ENCODE measurements at places on chromosomes 16 and 17. TPM values are rescaled to one million over a fixed set of nuclear protein-coding genes. Genes with fewer than 3 reads are reported as not detected.

DNA sequence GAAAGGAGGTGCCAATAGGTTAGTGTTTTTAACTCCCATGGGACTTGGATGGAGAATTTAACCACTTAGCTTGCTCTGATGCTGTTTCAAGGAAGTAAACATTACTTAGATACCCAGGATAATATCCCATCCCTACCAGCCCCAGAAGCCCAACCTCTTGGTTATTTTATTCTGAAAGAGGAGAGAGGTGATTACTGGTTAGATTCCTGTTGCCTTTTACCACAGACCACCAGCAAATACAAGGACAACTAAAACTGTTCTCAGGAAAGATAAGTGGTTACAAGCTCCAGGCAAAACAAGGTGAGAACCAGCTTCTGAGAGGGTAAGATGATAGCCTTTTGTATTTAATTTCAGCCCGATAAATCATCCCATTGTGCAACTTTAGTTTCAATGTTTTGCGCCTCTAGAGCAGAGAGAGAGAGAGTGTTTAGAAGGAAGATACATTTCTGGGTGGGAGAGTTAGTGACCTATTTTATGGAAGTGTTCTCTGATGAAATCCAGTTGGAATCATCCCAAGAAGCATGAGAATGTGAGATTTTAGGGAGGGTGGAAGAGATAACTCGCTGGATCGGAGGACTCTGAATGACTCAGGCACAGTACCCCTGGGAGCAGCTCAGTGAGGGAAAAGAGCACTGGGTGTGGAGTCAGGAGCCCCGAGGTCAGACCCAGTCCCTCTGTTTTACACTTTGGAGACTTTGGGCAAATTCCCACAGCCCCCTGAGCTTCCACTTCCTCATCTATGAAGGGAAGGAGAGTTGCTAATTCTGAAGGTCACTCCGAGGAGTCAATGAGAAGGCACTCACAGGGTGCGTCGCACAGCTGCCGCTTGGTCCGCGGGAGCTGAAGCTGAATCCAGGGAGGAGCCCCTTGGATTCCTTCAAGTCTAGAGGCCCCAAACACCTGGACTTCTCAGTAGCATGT, 12.1 kb downstream of the GLP2R start:
- peak; percentile 77 for DNase-seq

DNA sequence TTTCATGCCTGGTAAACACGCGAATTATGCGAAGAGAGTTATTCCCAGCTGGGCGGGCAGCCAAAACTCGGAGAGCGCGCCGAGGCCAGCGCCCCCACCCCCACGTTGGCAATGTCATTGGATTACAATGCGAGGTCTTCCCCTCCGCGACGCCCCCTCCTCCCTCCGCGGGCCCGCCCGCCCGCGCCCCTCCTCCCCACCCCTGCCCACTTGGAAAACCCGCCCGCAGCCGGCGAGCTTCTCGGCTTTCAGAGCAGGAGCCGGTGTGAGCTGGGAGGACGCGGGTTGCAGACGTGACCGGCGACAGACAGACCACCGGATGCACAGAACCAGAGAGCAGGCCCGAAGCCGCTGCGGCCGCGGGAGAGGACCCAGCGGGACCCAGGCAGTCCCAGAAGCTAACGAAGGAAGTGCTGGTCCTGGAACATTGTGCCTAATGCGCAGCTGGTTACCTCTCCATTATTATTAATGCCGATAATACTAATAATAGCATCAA, 4.0 kb downstream of the NOG start:
- DNase-seq = peak; percentile 54

The GNGT2 gene
- total RNA-seq = 0.89 TPM

DNA sequence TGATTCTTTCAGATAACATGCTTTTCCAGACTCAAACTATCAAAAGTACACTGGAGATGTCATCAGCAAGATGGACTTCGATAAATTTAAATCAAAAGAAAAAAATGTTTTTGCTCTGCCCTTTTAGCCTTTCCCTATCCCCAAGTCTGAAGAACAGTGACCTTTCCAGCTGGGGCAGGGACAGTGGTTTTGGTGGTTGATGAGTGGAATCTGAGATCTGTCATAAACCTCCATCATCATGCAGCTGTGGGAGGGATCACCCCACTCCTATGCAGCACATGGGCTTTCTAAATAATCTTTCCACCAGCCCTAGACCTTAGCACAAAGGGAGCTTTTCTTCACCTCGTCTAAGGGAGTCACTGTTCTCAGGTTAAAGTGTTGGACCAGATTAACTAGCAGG, 869.5 kb upstream of the SOX9 start:
- DNase-seq = no peak

- peak; percentile 63 for DNase-seq
Measured at GRCh38 chr16:84286578-84287240, 8.0 kb upstream of the WFDC1 start.

DNA sequence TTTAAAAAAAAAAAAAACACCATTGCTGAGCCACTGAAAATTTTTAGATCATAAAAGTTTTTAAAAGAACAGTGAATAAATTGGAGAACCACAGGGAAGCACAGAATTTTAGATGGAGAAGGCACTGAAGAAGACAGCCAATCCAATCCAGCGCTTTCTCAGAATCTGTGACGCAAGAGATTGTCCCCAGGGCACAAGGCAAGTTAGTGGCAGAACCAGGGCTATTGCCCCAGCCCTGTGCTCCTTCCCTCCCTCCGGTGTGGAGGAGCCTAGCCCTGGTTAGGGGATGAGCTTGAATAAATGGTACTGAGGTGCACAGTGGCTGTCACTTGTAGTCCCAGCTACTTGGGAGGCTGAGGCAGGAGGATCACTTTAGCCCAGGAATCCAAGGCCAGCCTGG, 108.3 kb downstream of the ZNF423 start:
- no peak for DNase-seq

- no peak for DNase-seq
Measured at GRCh38 chr17:72863526-72864211, 228.8 kb downstream of the SLC39A11 start.

The KRTAP9-4 gene
- total RNA-seq = not detected

DNA sequence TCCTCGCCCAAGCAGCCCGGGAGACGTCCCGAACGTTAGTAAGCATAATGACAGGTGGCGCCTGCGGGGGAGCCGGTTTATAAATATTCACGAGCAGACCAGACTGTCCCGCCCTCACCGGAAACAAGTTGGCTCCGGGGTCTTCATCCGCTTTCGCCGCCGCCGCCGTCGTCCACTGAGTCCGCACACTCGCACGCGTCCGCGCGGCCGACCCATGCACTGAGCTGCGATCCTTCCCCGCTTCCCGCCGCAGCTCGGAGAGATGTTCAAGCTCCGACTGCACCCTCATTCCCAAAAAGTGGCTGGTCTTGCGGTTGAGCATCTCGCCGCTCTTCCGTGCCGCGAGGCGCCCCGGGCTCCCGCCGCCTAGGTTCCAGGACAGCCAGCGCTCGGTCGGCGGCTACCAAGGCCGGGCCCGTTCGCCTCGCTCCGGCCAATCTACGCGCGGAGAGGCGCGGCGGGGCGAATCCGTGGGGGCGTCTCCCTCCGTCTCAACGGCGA, 385 bp downstream of the CFAP119 start:
- peak; percentile 54 for DNase-seq

GRCh38 chr16:17970816-17971331, 365.7 kb downstream of the NPIPA8 start:
- DNase-seq = peak; percentile 50

DNA sequence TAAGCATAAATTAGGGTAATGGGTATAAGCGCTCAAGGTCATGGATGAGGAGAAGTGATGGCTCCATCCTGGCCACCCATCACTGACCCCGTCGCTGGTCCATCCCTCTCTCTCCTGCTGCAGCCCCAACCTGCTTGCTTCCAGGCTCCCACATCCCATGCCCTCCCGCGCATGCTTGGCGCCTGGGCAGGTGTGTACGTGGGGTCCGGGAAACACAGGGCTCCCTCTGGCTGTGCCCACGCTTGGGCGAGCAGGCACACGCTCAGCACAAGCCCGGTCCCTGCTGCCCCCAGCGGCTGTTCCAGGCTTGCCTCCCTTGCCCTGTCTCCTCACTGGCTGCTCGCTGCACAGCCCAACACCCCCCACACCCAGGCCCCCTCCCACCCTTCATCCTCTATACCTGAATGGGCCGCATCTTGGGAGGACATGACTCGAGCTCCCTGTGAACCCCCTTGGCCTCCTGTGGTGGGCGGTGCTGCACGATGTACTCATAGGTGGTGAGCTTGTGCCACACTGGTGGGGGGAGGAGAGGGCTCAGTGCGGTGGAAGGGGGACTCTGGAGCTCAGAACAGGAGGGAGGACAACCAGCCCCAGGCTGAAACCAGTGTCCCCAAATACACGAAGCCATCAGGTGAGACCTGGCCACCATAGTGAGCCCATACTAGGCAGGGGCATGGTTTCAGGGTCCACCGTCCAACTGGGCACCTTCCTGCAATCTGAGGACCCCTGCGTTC, 4.7 kb upstream of the TPPP3 start:
- no peak for DNase-seq

The CDRT15 gene
- total RNA-seq = not detected

The CTRB1 gene
- total RNA-seq = 0.75 TPM

GRCh38 chr16:1061769-1062505, 10.6 kb upstream of the SSTR5 start:
- no peak for DNase-seq

GRCh38 chr17:4626734-4627256, 14.7 kb downstream of the ALOX15 start:
- no peak for DNase-seq

The CNGB1 gene
- 0.04 TPM for total RNA-seq
